ENCODE measurements at places on chromosomes 1 and 21.

- DNase-seq = no peak
Measured at GRCh38 chr1:244318512-244318911, 133.2 kb downstream of the ADSS2 start.

DNA sequence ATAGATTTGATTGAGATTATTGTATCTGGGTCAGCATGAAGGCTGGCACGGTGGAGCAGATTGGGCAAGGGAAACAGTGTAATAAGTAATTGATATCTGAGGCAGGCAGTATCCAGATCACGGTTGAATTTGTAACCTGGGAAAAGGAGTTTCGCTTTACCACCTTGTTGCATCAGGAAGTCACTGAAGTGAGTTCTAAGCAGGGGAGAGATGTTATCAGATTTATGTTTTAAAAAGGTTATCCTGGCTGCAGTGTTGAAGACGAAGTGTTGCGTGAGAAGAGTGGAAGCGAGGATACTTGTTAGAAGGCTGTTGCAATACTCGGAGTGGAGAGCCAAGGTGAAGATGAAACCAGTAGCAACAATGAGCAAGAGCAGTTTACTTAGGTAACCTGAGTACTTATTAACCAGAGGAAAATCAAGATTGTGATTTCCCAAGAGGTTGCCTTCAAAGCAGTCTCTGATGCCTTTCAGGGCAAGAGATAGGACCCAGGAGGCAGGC is 77.8 kb downstream of the LHX9 start:
- no peak for DNase-seq

GRCh38 chr1:199545780-199546179 is 481.7 kb upstream of the NR5A2 start:
- no peak for DNase-seq

- no peak for DNase-seq
Measured at GRCh38 chr1:17273096-17273495, 24.2 kb downstream of the PADI3 start.

GRCh38 chr21:14523234-14523633 is 22.9 kb downstream of the SAMSN1 start:
- DNase-seq = peak; percentile 48

DNA sequence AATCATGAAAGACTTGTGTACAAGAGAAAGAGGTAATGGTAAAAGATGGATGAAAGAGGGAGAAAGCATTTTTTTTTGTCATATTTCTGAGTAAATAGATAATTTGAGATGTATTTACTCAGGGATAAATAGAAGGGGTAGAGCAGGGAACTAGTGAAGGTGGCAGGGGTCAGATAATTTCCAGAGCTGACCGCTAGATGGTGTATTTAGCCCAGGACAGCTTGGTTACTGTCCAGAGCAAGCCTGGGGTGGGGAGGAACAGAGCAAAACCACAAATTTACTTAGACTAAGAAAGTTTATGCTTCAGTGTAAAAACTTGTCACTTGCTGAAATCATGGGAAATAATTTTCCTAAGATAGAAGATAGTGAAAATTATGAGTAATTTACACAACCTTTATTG is 91.5 kb downstream of the XCL2 start:
- no peak for DNase-seq

GRCh38 chr21:45543710-45544448 is 1.6 kb upstream of the SLC19A1 start:
- no peak for DNase-seq

DNA sequence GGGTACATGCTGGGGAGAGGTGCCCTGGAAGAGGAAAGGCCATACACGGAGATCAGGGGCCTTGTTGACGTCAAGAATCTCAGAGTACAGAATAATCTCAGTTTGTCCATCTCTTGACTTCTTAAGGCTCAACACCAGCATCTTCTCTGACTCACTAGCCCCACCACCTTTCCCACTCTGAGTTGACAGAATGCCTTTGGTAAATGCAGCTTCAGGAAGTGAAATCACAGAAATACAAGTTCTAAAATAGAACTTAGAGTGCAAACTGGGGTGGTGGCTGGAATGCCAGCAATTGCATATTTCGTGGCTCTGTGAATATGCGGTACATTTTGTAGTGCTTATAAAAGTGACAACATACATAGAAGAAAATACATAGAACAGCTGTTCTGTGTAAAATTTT is 1.6 kb downstream of the COG2 start:
- DNase-seq = no peak

GRCh38 chr1:20366463-20367115 is 75.9 kb downstream of the VWA5B1 start:
- no peak for DNase-seq

DNA sequence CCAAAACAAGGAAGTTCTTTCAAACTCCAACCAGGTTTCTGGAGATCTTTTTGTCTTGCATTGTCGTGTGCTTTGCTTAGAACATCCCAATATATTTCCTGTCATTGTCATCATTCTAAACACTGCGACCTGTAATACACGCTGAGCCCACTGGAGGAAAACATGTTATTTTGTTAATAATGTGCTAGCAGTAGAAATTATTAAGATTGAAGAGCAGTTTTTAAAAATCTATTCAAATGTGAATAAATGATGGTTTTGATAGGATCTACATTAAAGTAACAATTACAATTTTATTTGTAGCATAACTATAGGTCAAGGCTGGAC is 268.5 kb downstream of the PTPRC start:
- no peak for DNase-seq

DNA sequence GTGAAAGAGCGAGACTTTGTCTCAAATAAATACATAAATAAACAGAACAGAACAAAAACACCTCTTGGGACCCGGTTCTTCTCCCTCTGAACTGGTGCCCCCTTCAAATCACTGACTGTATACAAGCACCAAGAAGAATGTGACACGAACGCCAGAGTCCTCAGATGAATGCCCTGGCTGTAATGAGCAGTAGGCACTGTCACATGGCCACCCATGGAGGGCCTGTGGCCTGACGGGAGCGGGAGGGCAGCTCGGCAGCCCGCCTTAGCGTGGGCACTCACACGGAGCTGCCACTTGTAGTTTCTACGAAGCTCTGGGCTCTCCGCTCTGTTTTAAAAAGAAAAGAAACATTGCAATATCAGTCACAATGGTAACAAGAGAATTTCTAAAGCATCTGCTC is 146.0 kb downstream of the PEX14 start:
- DNase-seq = no peak

DNA sequence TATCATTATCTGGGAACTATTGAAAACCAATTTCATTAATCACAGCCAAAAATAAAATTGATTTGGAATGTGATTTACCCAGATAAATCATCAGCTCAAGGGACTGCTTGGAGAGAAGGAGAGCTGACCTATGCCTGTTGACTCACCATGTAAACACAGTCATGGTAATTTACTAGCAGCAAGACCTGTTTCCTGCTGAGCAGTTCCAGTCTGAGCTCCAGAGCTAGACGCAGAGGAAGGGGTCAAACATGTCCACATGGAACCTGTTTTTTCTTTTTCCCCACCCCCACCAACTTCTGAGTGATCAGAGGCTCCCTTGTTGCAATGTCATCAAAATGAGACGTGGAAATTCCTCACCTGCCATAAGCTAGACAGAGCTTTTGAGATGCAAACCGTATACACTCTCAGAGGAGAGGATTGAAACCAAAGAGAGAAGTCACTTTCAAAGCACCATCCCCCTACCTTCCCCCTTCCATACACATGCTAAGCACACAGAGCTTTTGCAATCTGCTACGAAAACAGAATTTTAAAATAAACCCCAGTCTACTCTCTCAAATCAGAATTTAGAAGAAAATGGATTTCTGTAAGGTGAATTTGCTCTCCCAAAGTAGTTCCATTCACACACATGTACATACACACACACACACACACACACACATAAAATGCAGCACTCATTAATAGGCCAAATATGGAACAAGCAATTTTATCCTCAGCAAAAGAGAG is 55.9 kb upstream of the PTGFRN start:
- no peak for DNase-seq

- DNase-seq = no peak
Measured at GRCh38 chr1:184930645-184931044, 43.7 kb downstream of the NIBAN1 start.

DNA sequence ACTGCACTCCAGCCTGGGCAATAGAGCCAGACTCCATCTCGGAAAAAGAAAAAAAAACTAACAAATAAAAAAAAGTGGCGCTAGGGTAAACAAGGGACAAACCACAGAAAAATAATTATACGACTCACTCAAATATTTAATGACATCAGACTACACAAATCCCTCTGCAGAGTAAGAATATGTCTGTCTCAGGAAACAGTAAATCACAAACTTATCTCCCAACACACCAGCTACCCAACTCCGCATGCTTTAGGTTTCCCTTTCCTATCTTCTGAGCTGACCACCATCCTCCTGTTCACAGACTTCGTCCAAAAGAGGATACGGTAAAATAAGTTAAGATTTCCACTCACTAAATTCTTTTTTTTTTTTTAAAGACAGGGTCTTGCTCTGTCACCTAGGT is 16.2 kb downstream of the WDR47 start:
- no peak for DNase-seq

DNA sequence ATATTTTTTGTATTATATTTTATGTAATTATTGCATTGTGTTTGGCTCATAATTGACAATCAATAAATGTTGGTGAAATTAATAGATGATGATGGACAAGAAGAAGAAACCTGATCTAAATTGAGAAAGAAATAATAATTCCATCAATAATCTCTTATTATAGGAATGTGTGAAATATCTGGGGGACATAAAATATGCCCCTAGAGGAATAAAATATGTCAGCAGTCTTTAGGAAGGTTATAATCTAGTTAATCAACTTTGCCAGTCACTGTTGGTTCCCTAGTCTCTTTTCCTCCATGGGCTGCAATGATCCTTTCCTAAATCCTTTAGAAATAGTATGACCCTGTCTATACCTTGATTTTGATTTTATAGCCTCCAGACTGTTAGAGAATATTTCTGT is 549.7 kb upstream of the ADGRL4 start:
- DNase-seq = no peak

DNA sequence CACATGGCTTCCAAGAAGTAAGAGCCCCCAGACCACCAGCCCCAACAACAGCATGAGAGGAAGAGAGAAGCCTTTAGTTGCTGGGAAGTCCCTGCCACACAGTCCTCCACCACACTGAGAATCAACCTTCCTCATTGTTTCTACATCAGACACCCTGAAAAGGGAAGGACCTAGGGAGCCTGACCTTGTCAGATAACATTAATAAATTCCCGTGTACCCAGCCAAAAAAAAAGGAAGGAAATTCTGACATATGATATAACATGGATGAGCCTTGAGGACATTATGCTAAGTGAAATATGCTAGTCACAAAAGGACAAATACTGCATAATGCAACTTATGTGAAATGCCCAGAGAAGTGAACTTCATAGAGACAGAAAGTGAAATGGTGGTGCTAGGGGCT is 65.6 kb upstream of the ARHGAP29 start:
- no peak for DNase-seq

DNA sequence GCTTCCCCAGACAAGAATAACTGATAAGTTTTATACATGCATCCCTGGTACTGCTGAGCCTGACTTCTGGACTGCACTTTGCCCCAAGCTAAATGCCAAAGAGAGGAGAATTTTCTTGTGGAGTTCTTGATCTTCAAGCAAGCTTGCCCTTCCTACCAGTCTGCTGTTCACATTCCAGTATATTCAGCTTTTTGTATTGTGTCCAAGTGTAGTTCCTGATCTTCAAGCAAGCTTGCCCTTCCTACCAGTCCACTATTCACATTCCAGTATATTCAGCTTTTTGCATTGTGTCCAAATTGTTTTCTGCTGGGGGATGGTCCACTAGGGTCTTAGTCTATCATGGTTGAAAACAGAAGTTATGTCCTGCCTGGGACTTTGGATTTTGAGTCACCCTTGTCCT is 894 bp upstream of the TSEN15 start:
- DNase-seq = no peak

DNA sequence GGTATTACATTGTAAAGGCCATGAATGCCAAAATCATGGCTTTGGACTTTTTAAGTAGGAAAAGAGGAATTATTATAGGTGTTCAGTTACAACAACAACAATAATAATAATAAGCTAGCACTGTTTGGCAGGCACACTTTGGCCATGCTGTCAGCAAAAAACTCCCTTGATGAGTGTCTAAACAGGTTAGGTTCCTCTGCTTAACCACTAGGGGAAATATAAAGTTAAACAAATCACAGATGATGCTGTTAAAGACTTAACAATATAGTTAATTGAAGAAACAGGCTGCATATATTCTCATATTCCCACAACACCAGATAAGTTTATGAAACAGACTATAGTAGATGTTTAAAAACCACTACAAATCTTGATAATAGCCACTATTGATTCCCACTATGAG is 46.4 kb downstream of the RGS21 start:
- DNase-seq = no peak

DNA sequence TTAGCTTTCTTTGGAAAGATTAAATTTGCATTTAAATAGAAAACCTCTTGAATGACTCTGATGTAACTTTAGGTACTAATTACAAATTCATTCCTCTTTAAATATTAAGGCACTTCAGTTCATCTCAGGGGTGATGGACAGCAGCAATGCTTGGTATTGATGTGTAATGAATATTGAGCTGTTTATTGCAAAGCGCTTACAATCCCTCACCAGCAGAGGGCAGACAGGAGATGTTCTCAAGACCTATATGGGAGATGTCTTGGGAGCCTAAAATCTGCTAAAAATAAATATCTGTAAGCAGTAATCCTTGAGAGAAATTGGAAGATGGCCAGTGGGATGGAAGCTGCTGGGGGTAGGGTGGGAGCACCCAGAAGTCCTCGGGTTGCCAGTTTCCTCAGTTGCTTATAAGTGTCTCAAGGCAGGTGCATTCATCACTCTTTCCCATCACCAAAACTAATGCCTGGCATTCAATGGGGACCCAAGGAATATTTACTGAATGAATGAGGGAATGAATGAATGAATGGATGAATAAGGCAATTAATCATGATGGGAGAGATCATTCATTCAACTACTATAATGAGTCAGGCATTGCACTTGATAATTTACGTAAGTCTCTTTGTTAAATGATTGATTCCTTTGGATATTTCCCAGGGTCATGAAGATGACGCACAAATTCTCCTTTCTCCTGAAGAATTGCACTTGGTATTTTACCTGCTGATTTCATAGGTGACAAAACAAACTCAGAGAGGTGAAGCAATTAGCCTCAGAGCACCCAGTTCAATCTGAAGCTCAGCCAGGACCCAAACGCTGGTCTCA is 2.3 kb downstream of the KLHDC8A start:
- peak; percentile 61 for DNase-seq

DNA sequence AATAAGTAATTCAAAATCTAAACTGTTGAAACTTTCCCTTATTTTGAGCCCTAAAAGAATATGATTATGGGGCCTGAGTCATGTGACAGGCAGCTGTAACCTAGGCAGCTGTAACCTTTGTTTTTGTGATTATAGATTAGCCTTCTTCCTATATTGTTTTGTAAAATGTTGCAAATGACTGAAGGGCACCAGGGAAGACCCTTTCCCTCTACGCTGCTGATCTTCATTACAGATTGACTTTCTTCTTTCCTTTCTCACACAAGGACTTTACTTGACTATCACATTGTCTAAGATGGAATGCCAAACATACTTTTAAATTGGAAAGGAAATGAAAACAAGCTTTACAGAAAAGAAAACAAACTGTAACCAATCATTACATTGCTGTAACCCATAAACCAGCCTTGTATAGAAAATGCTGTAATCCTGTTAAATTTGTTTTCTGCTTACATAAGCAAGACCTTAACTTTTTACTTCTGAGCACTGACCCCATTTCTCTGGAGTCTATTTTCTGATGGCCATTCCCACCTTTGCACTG is 242.2 kb downstream of the RGS7 start:
- DNase-seq = no peak

Data from activated CD4-positive, alpha-beta T cell treated with anti-CD3 and anti-CD28 coated beads, Interleukin-2, amount 50 U/mL, for 24 hours (primary cell).